ENCODE measurements at places on chromosomes 12 and 14.

DNA sequence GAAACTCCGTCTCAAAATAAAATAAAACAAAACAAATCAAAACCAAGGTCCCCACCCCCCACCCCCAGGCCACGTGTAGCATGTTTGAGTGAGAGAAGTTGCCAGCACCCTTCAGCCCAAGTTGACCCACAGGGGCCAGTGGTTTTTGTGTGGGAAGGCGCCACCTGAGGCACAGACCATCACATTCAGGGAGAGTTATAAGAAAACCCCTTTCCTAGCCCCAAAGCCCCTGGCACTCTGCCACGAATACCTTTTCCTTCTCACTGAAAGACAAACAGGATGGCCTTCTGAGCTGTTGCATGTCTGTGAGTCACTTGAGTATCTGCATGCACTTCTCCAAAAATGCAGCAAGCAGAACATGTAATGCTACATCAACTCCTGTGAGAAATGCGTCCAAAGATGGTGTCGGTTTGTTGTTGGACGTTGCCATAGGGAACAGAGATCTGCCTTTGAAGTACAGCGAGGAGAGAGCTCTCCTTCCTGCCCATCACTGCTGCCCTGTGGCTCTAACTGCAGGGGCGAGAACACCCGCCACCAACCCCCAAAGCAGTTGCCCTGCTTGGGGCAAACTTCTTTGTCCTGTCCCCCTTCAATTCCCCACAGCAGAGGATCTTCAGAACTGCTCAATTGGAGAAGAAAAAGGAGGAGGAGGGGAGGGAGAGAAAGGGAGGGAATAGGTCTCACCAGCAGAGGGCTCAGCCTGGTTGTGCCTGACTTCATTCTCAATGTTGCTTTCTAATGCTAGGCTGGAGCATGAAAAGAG lies 2.7 kb upstream of the TRAF3 start:
- DNase-seq, result peak; percentile 57

DNA sequence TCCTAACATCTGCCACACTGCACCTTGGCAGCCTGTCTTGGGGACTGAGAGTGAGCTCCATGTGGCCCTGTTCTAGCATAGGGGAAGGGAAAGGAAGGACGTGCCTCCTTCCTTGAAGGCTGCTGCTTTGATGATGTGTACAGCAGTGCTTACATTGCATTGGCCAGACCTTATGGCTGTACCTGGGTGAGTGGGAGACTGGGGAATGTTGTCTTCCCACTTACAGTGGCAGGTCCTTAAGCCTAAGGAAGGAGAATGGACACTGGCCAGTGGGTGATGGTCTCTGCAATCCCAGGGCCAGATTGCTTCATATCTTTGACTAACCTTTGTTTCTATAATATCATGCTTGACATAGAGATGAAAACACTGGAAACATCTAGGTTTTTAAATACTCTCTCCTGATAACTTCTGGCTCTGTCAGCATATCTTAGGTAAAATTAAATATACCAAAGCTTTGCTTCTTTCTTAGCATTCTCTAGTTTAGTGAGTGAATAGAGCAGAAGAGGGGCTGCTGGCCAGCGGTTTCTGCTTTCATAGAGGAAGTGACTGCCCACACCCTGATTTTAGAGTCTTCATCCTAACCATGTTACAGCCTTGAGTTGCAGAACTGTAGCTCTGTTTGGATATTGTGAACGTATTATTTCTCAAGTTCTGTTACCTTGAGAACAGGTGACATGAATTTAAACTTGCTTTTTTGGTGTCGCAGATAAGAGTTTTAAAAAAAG lies 27.2 kb downstream of the KLC1 start:
- no peak for DNase-seq

- DNase-seq, result no peak
These were observed 33.2 kb upstream of the GALNT16 start for GRCh38 chr14:69226736-69227135.

DNA sequence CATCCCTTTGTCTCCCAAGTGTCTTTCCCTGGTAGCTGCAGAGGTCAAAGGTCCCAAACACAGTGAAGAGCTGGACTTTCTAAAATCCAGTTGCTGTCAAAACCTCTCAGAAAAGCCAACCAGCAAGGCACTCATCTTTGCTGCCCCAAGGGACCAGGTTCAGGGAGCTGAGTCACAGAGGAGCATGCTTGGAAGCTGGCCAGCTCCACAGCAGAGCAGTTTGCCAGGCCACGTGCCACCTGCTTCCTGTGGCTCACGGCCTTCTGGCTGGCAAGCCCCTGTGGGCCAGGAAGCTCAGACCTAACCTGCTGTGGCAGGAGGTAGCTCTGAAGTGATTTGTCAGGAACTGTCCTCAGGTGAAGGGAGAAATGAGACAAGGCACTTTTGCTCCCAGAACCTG lies 3.6 kb downstream of the ISCU start:
- DNase-seq, result peak; percentile 72

- peak; percentile 72 for DNase-seq
These were observed 52.6 kb downstream of the RASSF8 start for GRCh38 chr12:26011099-26011498.

- DNase-seq, result no peak
These were observed 22.4 kb downstream of the FAM181A start for GRCh38 chr14:93949511-93950075.

DNA sequence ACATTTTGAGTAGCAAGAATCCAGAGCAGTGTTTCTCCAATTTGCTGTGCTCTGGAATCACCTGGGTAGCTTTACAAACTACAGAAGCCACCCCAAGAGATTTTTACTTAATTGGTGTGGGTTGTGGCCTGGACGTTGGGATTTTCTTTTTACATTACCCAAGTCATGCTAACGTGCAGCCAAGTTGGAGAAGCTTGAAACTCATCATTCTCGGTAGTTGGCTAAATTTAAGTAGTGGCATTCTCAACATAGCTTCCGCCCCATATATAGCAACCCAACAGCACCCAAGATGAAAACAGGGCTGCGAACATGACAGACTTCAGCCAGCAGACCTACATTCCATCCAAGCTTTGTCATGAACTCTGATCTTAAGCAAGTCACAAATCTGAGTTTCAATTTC lies 25.0 kb downstream of the DAD1 start:
- no peak for DNase-seq

DNA sequence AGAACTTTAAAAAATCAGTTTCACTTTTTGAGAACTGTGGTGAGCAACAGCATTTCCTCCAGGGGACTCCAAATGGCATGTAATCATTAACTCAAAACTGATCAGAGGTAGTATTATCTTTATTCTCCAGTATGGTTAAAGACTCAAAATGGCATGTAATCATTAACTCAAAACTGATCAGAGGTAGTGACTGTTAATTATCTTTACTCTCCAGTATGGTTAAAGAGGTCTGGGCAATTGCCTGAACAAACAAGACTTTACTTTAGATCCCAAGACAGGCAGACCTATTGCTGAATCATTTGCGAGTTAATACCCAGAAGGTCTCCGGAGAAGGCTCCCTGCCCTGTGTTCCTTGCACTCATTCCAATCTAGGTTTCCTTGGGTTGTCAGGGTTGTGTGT lies 6.6 kb upstream of the ACADS start:
- DNase-seq, result no peak

- no peak for DNase-seq
These were observed 106.9 kb upstream of the CPM start for GRCh38 chr12:69039911-69040310.

DNA sequence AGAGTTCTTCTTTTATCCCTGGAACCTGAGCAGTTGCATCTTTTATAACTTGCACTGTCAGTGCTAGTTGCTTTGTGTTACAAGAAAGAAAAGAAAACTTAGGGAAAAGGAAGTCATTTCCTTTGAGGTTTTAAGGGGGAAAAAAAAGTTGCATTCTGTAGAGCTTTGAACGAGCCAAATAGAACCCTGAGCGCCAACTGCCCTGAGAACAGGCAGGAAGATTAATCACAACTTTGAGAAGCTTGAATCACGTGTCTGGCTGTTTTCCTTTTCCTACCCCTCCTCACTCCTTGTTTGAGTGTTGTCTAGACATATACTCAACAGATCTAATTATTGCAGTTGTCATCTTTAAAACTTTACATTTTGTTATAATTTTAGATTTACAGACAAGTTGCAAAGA lies 12.5 kb downstream of the PCNX1 start:
- no peak for DNase-seq

- no peak for DNase-seq
These were observed 23.8 kb upstream of the LRTM2 start for GRCh38 chr12:1796515-1797010.

GRCh38 chr12:16159571-16159970 lies 117.9 kb downstream of the SLC15A5 start:
- no peak for DNase-seq

DNA sequence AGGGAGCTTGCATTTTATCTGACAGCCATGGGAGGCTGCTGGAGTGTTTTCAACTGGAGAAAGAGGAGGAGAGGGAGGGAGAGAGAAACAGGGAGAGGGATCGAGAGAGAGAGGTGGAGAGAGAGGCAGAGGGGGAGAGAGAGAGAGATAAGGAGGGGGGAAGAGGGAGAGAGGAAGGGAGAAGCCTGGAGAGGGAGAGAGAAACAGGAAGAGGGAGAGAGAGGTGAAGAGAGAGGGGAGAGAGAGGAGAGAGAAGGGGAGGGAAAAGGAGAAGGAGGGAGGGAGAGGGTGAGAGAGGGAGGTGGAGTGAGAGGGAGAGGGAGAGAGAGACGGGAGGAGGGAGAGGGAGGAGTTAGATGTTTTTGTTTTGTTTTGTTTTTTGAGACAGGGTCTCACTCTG lies 45.6 kb downstream of the DNAH10 start:
- DNase-seq, result no peak

DNA sequence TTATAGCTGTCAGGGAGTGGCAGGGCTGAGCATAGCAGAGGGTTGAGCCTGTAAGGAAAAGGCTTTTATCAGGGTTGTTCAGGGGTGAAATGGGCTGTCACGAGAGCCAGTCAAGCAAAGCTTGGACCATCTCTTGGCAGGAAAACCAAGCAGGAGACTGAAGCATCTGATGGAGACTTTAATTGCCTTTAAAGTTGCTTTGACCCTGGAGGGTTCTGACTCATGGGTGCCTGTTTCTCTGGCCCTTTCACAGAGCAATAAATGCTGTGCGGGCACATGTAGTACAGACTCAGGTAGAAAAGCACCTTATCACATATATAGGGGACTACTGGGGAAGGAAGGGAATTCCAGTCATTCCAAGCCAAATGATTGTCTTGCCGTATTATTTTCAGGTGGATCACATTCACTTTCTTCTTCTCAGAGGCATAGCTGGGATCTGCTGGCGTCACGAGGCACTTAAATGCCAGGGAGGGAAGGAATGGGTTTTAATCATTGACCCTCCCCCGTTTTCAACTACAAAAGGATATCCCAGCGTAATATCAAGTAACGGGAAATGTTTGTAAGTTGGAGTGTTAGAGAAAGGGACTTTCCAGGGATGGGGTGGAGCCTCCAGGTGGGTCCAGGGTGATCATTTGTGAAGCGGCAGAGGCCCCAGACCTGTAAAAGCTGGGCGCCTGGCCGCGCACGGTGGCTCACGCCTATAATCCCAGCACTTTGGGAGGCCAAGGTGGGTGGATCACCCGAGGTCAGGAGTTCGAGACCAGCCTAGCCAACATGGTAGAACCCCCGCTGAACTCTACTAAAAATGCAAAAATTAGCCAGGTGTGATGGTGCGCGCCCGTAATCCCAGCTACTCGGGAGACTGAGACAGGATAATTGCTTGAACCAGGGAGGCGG lies 34.9 kb downstream of the PLEKHD1 start:
- DNase-seq, result no peak

DNA sequence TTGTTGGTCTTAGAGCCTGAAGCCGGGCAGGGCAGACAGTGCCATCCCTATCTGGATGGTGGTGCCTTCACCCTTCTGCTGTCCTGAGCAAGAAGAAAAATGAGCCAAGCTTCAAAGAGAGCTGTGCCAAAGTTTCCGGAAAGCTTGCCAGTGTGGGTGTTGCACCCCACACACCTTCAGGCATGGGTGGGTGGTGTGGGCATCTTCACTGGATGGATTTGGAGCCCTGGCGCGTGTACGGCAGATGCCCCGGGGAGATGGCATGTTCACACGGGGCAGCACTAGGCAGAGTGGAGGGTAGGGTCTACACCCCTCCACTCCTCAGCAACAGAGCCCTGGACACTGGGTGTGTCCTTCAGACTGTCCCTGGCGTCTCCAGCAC lies 33.0 kb downstream of the PACS2 start:
- DNase-seq, result no peak

GRCh38 chr12:13124656-13125505 lies 21.4 kb upstream of the GSG1 start:
- no peak for DNase-seq

DNA sequence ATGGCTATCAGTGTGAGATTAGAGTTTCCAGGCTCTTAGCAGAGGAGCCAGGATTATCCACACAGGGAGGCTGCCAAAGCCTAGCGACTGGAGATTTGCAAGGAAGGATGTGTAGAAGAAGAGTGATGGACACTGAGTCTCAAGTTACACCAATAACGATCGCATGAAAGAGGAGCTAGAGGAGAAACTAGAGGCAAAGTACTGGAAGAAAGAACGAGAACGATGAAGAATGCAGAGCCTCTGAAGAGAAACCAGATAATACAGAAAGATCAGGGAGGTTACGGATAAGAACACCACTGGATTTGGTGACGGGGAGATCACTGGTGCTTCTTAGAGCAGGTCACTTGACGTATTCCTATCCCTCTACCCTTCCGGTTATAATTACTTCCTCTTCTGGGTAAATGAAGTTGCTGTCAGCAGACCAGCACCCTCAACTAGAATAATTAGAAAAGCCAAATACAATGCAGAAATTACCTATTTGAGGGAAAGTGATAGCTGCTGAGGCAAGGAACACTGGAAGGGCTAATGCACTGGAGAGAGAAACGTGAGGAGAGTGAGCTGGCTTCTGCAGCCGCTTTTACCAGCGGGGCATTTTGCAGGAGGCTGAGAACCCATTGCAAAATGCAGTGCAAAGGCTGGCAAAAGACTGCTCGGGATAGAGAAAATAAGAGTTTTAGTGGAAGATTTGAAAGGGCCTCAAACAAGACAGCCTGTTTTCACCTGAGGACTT lies 93.1 kb upstream of the HIF1A start:
- no peak for DNase-seq

DNA sequence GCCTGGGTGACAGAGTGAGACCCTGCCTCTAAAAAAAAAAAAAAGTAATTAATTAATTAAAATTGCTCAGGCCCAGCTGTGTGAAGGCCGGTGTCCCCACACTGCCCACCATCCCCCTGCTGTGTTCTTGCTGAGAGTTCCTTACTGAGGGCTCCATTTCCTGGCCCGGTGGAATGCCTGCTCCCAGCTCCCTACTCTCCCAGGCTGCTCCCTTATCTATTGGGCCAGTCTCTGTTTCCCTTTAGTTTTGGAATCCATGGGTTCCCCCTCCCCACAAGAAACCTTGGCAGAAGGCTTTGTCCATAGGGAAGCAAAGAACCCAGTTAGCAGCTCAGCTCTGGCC lies 19.0 kb downstream of the MLXIP start:
- no peak for DNase-seq

All from GM04504 (cell line).